NCI-H748 treated with DMSO at 0.1 percent for 48 hours (cell line): ENCODE measurements at places on chromosomes 3 and 15.

DNA sequence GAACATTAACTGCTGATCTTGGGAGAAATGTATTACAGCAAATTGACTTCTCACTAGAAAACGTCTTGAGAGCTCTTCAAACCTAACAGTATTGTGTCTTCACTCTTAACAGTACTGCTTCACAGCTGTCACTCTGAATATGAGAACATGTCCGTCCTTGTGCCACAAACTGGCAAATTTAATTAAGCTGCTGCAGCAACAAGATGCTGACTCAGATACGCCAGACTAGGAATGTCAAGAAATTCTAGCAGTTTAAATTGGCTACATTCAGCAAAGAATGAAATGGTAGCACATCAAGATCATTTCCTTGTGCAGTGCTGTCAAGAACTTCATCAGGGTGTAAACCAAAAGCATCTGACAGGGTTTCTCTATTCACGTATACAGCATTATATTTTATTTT is 7.6 kb downstream of the ICE2 start:
- no peak for DNase-seq

GRCh38 chr3:171309906-171310359 is 150.3 kb downstream of the TNIK start:
- DNase-seq: no peak

DNA sequence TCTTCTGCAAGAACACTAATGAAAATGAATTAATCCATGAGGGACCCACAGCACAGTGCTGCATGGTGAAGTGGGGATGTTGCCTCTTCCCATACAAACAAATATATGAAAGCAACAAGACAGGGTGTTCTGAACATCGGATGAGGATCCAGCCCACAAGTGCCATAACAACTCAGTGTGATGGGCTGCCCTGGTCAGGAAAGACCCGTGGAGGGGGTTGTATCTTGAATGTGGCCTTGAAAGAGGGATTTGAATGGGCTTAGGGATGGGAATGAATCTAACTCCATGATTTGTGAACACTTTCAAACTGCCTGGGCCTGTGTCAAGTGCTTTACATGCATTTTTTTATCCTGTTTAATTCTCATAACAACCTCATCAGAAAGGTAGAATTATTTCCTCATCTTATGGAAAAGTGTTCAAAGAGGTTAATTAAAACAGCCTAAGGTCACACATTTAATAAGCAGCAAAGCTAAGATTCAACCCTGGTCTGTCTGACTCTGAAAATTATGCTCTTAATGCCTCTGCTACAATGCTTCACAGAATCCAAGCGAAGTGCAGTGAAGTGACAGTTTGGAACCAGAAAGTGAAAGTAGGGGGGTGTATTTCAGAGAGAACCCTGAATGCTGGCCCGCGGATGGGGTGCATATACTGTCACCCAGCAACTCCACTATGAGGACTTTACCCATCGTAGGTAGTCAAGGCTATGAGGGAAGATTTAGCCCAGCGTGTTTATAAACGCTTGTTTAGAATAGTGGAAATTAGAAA is 65.6 kb upstream of the HEG1 start:
- DNase-seq: no peak

DNA sequence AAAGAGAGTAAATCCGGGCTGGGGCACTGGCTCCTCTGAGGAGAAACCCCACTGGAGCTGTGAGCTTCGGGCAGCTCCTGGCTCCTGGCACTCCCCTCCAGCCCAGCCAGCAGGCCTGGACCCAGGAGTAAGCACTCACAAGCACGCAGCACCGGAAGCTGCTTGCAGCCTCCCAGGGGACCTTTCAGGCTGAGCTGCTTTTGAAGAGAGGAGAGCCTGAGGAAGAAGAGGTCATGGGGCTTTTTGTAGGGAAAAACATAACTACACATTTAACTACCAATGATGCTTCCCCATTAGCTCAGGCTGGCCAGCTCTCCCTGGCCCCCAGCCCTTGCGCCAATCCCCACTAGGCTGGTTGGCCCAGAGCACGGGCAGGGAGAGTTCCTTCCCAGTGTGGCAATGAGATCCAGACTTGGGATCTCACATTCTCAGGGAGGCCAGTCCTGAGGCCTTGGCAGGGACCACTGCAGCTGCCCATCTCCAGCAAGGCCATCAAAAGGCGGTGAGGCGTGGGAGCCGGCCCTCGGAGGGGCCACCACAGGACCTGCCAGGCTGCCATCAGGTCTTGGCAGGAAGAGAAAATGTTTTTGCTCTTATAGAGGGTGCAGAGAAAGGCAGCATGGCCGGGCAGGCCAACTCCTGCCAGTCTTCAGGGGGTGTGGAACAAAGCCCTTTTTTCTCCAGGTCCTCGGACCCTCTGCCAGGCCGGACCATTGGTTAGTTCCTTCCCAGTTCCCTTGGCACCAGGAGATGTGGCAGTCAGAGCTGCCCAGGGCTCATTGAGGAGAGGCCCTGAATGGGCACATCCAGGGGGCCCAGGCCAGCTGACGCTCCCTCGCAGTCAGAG is 41.5 kb upstream of the MFGE8 start:
- DNase-seq: no peak

GRCh38 chr3:184810146-184810545 is 1.8 kb upstream of the VPS8 start:
- DNase-seq: no peak
